IPS DF 6.9 (cell line): ENCODE measurements at places on chromosomes 12 and 14.

- DNase-seq = no peak
These were observed 85.8 kb upstream of the TSPAN11 start for GRCh38 chr12:30840715-30841114.

DNA sequence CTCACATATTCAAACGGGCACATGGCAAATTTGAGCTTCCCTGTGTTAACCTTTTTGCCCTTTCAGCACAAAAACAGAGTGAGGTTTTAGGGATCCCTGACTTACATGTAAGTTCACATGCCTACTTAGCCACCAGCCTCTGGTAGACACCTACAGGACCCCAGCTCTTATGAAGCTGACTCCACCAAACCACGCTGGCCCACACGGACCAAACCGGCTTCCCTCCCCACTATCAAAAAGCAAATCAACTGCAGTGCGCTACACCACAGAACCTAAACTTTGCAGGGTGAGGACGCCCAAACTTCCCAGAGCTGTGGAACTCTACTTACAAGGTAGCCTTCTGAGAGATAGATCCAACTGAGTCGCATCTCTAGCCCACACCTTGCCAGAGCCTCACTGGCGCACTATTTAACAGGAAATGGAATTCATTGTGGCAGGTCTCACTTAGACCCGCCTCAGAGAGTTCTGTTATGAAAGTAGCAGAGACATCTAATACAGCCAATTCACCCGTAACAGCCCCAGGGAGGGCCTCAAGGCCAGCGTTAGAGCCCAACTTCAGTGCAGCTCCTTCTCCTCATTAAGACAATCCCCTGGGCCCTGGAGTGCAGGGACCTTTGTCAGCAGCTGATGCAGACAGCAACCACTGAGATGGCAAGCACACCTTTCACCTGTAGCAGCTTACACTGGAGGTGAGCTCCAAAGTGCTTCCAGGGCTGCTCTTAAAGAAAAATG, 49.2 kb downstream of the SH2B3 start:
- DNase-seq = no peak

DNA sequence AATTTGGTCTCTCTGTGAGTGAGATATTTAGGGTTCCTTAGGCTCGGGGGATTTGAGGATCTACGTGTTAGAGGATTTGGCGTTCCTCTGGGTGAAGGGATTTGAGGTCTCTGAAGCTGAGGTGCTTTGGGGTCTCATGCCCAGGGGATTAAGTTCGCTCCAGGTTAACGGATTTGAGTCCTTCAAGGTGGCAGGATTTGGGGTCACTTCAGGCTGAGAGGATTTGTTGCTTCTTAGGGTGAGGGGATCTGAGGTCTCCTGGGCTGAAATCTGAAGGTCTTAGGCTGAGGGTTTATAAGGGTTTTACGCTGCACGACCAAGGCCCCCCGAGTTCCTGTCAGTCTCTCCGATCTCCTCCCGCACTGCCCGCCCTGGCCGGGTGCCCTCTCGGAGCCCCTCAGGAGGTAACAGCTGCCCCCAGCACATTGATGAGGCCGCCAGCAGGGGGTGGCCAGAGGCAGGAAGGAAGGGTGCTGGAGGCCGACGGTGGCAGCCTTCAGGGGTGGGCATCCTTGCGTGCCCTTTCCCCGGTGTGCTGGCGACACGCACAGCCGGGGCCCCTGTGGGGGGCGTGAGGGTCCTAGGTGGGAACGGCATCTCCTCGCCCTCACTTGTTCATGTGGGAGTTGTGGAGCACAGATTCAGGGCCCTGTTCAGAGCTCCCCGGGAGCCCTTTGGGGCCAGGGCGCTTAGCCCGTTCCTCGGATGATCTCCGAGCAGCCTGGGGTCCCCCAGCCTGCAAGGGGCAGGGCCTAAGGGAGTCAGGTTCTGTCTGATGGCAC, 14.3 kb downstream of the CEP170B start:
- DNase-seq = no peak

DNA sequence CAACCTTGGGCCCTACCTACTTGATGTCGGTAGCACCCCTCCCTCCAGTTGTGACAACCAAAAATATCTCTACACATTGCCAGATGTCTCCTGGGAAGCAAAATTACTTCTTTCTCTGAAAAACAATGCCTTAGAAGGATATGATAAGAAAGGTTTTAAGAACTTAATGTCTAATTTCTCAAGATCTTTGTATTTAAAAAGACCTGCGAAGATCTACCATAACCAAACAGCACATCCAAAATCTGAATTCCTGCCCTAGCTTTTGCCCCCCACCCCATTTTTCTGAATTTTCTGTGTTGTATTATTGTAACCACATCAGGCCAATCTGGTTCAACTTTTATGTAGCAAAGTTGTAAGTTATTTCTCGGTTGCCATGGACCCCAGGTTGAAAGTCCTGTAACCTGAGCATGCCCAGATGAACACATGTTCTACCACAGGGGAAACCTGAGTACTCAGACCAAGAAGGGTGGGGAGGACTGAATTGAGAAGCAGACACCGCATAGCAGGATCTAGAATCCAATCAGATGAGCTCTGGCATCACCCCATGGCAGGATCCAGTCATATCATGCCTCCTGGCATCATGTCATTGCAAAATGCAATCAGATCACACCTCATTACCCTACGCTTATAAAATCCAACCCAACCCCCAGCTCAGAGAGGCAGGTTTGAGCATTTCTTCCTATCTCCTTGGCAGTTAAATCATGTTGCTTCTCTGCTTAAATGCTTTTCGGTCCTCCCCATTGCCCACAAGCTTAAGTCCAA, 8.7 kb downstream of the TMEM253 start:
- no peak for DNase-seq

- DNase-seq = no peak
These were observed 185.6 kb downstream of the TMEM121 start for GRCh38 chr14:105711841-105712460.

- no peak for DNase-seq
These were observed 1.2 kb downstream of the SOX5 start for GRCh38 chr12:23948291-23948690.

- no peak for DNase-seq
These were observed 129.0 kb upstream of the ATXN7L3B start for GRCh38 chr12:74408601-74409166.

- DNase-seq = no peak
These were observed 21.8 kb upstream of the FBXO34 start for GRCh38 chr14:55249423-55249822.
